A673 (cell line): ENCODE measurements at places on chromosomes 6 and 20.

GRCh38 chr6:20708367-20709124 lies 174.3 kb downstream of the CDKAL1 start:
- no peak for DNase-seq

- no peak for DNase-seq
Measured at GRCh38 chr6:41713159-41713649, 22.2 kb downstream of the TFEB start.

GRCh38 chr20:3248167-3248992 lies 9.4 kb upstream of the SLC4A11 start:
- DNase-seq: peak; percentile 32

GRCh38 chr6:63802606-63803206 lies 167.1 kb downstream of the PHF3 start:
- DNase-seq: peak; percentile 49

DNA sequence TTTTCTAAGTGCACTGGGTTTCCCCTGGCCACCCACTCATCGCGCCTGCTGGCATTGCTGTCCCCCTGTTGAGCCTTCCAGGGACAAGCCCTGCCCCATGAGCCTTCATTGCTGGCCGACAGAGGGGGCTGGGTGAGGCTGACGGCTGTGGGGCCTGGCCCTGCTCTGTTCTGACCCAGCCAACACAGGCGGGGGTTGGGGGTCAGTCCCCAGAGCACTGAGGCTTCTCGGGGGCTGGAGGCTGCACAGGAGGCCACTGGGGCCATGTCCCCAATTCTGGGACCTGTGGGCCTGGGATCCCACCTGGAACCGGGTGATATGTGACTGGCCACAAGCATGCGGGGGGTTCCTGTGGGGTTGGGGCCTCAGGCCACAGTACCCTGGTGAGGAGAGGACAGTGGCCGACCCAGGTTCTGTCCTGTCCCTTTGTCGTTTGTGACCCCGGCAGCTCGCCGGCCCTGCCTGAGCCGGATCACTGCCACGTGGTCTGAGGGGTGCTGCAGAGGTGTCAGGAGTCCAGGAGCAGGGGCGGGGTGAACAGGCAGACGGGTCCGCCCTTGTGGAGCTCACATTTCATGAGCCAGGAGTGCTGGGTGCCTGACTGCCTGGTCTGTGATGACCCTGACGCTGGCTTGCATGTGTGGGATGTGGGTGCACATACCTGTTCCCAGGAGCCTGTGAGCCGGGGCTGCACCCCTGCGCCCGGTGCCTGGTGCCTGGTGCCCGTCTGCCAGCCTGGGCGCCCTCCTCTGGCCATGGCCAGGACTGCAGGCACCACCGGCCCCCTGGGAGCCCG lies 2.1 kb upstream of the COL20A1 start:
- peak; percentile 60 for DNase-seq

- DNase-seq: no peak
Measured at GRCh38 chr20:45336530-45337366, 11.5 kb downstream of the SDC4 start.

DNA sequence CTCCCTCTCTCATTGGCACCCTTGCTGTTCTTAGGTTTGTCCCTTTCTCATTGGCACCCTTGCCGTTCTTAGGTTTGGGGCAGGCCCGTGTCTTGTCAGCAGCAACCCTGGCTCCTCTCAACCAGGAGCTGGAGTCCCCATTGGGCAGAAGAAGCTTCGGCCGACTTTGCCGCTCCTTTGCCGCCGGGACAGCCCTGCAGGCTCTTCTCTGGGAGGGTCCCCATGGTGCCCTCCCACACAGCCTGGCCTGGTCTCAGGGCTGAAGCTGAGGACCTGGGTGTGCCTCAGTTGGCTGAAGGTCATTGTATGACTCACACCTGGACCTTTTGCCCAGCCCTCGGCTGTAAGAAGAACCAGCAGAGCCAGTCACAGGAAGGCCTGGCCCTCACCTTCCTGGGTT lies 59.6 kb downstream of the PPP1R14C start:
- DNase-seq: no peak

DNA sequence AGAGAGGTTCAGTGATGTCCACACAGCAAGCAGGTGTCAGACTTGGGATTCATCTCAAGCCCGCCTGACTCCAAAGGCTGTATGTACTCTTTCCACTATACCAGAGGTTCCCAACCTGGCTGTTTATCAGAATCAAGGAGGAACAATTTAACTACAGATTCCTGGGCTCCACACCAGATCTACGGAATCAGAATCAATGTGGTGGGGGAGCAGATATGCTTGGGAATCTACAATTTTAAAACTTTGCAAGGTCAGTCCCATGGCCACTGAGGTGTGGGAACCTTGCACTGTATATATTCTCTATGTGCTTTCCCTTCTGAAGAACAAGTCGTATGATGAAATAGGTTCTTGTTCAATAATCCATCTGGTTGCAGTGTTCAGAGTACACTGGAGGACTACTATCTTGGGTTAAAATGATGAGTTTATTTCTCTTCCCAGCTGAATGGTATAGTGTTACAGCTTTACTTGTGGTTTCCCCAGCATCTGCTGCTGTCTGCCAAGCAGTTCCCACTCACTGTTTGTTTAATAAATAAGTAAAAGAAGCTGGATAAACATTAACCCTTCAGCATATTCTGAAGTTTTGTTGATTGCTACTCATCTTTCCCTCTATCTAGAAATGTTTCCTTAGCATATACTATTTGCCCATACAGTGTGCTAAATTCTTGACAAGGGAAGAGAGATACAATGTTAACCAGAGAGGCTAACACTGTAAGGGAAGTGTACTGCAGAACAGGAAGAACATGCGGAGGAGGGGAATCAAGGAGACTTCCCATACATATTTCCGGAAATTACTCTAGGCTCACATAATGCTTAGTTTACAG lies 9.9 kb downstream of the TTI1 start:
- no peak for DNase-seq

DNA sequence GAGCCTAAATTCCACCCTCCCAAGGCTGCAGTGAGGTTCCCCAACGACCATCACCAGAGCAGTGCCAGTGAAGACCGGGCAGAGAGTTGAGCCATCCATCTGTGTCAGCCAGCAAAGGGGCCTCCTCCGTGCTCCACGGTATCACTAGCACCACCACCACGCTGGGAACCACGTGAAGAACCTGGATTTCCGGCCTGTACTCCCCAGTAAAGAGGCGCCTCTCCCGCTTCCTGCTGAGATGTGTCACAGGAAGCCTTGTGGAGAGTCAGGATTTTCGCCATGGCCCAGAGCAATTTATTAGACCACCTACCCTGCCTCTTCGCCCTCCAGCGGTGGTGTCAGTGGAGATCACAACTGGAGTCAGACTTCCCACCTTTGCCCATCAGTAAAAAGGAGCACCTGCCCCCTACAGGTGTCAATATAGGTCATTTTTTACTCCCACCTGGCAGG lies 28.8 kb downstream of the CPXM1 start:
- DNase-seq: no peak

DNA sequence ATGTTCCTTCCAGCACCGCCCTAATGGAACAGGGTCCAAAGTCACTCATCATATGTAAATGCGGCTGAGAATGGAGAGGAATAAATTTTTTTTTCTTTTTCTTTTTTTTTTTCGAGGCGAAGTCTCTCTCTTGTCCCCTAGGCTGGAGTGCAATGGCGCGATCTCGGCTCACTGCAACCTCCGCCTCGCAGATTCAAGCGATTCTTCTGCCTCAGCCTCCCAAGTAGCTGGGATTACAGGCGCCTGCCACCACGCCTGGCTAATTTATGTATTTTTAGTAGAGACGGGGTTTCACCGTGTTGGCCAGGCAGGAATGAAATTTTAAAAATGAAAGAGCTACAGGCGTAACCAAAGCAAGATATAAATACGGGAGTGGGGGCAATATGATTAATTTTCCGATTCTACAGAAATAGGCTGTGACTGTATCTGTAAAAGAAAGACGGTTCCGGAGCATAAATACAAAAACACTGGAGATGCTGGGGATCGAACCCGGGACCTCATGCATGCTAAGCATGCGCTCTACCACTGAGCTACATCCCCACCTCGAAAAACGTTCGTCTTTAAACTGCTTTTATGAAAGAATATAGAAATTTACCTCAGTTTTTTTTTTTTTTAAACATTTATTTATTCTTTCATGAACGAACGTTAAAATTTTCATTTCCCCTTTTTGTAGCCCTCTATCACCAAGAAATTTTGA lies 132.2 kb downstream of the GPX5 start:
- peak; percentile 81 for DNase-seq

- no peak for DNase-seq
Measured at GRCh38 chr6:136757150-136757549, 35.1 kb downstream of the MAP3K5 start.

DNA sequence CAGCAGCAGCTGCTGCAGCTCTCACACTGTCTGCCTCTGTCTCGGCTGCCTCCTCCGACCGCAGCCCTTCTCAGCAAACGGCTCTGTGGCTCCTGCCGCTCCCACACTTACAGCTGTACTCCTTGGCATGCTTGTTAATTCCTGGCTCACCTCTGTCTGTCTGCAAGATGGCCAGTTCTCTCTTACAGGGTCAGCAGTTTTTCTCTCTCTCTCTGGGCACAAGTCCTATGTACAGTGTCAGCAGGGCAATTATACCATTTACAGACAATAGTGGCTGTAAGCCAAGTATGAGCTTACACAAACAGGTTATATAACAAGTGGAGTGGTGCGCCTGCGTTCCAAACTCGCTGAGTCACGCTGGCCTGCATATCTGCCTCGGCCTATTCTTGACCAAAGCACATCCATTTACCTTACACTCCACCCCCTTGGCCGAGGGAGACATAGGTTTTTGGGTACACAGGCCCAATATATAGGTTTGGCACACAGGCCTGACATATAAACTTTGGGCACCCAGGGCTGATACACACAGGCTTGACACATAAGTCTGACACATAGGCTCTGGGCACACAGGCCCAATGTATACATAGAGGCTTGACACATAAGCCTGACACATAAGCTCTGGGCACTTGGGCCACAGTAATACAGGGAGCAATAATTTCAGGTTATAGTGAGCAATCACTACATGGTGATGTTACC lies 4.4 kb downstream of the ZKSCAN3 start:
- DNase-seq: no peak

- DNase-seq: peak; percentile 57
Measured at GRCh38 chr6:98835149-98836024, 1.0 kb downstream of the POU3F2 start.

DNA sequence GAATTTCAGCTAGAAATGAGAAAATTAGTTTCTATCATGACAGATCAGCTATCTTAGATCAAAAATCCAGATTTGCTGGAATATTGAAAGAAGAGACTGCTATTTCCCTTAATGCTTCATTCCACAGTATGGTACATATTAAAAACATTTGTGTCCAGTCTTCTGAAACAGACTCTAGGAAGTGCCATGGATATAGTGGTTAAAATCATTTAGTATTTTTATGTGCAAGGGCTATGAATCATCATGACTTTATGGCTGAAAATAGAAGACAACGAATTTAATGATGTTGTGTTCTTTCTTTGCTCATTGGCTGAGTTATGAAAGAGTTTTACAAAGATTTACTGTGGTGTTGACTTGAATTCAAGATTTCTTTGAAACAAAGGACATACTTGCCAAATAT lies 146.6 kb downstream of the ANKRD60 start:
- DNase-seq: no peak

GRCh38 chr6:167341665-167342655 lies 17.1 kb downstream of the TTLL2 start:
- no peak for DNase-seq

GRCh38 chr6:14664621-14665315 lies 547.2 kb downstream of the CD83 start:
- no peak for DNase-seq

DNA sequence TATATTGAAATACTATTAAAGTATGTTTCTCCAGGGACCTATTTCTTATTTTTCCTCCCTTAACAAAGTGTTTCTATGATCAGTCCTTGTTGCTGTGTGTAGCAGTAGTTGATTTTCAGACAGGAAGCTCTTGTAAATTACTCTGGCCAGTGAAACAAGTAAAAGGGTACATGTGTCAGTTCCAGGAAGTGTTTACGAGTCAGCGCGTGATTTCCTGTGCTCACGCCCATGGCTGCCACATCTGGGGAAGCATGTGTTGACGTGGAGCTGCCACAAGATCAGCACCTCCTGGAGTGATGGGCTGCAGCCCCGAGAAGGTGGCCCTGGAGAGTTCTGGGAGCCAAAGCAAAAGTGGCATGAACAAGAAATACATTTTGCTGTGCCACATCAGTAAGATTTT lies 38.6 kb upstream of the GGTLC1 start:
- DNase-seq: peak; percentile 39

- no peak for DNase-seq
Measured at GRCh38 chr6:144922120-144922722, 637.1 kb downstream of the UTRN start.

DNA sequence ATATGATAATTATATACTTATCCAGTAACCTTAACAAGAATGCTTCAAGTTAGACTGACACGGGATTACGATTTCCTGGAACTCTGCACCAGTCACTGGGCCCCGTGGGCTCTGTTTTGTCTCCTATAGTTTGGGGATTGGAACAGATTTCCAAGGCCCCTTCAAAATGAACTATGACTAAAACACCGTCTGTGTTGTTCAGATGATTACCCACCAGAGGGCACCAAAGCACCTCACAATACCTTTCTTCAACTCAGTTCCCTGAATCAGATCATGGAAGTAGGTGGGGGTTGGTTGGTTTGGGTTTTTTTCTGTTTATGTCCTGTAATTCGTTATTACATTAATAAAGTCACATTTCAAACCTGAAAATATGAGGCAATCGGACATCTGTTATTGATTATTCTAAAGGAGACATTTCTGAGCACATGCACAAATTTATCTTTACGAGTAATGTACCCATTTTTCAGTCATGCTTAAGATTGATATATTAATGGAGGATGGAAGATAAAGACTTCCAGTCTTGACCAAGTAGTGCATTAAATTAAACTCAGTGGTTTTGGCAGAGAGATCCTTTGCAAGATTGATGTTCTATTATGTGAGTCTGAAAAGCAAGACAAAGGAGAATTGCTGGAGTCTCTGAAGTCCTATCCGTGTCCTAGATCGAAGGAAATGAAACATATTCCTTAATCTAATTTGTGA lies 112.0 kb upstream of the COL21A1 start:
- DNase-seq: peak; percentile 80

GRCh38 chr6:106939208-106939607 lies 35.3 kb downstream of the CD24 start:
- no peak for DNase-seq

- no peak for DNase-seq
Measured at GRCh38 chr6:14919038-14919670, 326.7 kb upstream of the JARID2 start.

DNA sequence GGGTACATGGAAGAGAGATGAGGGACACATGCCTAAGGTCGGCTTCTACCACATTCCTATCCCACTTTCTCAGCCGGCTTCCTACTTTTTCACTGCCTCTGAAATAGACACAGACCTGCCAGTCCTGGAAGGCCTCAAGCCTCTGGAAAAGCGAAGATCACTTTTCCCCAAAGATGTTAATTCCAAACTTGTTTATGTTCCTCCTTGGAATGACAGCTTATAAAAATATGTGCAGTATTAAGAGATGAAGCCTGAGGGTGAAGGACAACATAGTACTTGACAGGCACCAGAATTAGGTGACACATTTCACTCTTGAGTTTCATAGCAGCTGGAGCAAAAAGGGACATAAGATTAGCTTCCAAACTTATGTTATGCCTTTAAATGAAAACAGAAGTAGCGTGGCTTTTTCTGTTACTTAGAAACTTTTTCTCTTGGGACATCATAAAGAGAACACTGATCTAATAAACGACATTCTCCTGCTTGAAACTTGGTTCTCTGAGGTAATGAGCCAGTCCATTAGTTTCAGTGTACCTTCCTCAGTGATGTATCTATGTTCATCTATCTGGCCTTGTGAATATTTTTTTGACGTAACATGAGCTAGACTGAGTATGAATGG lies 25.3 kb downstream of the FOXO3 start:
- no peak for DNase-seq
